Cardiac septum (tissue), 1 donor: ENCODE measurements at places on chromosomes 5 and 9. TPM values are rescaled to one million over a fixed set of nuclear protein-coding genes. Genes with fewer than 3 reads are reported as not detected.

- no peak for DNase-seq
Measured at GRCh38 chr5:7209658-7210057, 186.3 kb upstream of the ADCY2 start.

DNA sequence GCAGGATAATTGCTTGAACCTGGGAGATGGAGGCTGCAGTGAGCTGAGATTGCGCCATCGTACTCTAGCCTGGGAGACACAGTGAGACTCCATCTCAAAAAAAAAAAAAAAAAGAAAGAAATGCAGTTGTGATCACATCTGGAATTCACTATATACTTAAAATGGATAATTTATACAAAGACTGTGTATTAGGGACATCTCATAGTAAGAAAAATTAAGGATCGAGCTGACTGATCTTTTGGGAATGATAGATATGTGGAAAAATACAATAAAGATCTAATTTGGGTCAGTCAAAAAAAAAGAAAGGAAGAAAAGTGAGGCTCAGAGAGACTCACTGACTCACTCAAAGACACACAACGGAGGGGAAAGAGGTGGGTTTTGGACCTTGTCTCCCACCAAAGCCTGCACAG is 73.2 kb upstream of the STXBP1 start:
- no peak for DNase-seq

DNA sequence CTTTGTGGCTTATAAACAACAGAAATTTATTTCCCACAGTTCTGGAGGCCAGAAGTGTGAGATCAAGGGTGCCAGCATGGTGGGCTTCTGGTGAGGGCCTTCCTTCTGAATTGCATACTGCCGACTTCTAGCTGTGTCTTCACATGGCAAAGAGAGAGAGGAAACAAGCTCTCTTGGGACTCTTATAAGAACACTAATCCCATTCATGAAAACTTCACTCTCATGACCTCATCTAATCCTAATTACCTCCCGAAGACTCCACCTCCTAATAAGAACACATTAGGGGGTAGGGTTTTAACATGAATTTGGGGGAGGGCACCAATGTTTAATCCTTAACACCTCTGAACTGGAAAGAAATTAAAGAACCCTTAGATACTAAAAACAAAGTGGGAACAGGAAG is 75.9 kb upstream of the MINAR2 start:
- no peak for DNase-seq

DNA sequence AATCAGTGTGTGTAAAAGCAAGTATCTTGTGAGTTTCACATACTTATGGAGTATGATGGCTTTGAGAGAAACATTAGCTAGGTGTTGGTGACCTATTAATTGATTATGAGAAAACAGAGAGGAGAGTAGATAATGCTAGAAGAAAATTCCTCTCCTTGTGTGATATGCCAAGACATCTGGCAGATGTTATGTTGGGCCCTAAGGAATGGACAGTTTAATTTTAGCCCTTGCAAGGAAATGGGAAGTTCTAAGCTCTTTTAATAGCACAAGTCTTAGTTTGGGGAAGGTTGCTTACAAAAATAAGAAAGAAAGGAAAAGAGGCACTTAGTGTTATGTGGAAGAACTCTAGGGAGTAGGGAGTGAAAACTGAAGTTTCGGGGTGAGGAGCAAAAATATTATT is 5.1 kb downstream of the ZNF462 start:
- no peak for DNase-seq

GRCh38 chr9:106482733-106483132 is 380.2 kb upstream of the ZNF462 start:
- DNase-seq = no peak

GRCh38 chr5:140336388-140336787 is 10.0 kb downstream of the HBEGF start:
- DNase-seq = no peak

GRCh38 chr5:153456354-153456753 is 34.1 kb upstream of the GRIA1 start:
- DNase-seq = no peak

DNA sequence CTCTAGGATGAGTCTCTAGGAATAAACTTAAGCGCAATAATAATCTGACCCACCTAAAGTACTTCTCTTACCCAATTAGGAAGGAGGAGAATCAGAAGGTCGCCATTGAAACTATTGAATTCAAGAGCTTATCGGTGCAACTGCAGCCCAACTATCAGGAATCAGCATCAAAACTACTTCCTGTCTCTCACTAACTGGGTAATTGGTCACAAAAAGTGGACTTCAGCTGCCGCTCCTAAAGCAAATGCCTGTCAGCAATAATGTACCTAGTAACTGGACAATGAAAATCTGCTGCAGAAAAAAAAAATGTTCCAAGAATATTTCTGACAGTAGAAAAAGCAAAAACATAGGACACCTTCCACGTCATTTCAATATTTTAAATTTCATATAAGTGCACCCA is 3.3 kb downstream of the OR1L8 start:
- DNase-seq = no peak

GRCh38 chr5:5752844-5753243 is 330.4 kb downstream of the ICE1 start:
- no peak for DNase-seq

DNA sequence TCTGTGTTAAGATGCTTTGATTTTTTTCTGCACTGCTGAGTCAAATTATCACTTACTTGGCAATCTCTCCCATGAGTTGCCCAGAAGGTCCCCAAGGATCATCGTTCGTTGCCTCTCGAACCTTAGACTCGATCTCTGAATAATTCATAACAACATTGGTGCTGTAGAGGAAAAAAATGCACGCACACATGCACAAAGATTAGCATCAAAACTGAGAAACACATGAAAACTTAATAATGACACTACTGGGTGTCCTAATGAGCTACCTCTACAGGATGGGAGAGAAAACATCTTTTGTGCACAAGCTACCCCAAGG is 41.6 kb downstream of the CLINT1 start:
- DNase-seq = no peak

- DNase-seq = no peak
Measured at GRCh38 chr9:34123682-34124081, 2.8 kb downstream of the DCAF12 start.

DNA sequence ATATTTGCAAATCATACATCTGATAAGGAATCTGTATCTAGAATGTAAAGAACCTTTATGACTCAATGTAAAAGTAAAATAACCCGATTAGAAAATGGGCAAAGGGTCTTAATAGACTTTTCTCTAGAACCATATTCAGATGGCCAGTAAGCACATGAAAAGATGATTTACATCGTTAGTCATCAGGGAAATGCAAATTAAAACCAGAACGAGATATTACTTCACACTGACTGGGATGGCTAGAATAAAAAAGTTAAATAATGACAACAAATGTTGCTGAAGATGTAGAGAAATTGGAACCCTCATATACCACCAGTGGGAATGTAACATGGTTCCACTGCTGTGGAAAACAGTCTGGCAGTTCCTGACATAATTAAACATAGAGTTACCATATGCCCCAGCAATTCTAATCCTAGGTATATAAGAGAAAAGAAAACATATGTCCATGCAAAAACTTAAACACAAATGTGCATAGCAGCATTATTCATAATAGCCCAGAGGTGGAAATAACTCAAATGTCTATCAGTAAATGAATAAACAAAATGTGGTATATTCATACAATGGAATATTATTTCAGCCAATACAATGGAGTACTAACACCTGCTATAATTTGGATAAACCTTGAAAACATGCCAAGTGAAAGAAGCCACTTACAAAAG is 100.4 kb upstream of the MAMDC2 start:
- DNase-seq = no peak

- no peak for DNase-seq
Measured at GRCh38 chr5:16889972-16890519, 46.0 kb downstream of the MYO10 start.

DNA sequence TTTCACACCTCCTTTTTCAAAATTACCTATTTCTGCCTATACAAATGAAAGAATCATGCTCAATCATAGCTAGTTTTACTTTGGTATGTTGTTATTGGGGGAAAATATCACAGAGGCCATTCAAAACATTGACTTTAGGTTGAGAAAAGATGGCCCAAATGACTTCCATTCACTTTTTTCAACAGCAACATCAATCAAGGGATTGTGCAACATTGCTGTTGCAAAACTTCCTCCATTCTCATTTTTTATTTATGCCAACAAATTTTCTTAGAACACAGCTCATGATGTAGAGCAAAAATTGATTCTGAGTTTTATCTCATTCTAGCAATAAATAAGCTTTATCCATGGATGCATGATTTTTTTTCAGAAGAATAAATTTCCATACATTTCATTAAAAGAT is 93.6 kb upstream of the RORB start:
- DNase-seq = no peak

DNA sequence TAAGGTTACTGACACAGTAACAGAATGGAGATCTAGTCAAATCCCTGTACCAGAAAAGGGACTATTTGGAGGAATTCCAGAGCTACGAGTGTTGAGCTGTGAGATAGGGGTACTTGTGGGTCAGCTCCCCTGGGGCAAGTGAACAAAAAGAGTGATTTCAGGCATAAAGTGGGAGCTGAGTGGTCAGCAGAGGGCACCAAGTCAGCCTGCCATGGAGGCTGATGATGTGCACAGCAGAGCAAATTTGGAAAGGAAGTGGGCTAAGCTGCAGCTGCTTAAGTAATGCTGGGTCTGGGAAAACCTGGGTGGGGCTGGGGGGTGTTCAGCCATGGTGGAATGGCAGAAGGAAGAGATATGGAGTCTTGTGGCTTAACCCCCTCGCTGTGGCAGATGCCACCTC is 327.9 kb downstream of the NTRK2 start:
- DNase-seq = no peak

DNA sequence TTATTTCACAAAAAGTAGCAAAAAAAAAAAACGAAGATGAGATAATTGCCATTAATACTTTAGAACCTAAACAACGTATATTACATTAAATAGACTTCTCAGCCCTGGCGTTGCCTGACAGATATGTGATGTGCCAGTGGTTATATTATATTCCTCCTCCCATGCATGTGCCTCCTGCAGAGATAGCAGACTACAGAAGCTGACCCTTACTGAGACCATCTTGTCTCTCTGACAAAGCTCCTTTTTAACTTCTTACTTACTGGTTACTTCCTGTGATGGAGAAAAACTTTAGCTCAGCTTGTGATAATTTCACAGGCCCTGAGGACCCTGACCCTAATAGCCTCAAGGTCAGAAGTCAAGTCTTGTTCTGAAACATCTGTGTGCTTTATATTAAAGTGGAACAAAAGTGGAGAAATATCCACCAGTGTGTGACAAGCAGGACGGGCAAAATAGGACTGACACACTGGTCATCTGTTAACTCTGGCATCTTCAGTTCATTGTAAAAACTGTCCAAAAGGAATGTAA is 80.6 kb upstream of the POU5F2 start:
- DNase-seq = no peak

DNA sequence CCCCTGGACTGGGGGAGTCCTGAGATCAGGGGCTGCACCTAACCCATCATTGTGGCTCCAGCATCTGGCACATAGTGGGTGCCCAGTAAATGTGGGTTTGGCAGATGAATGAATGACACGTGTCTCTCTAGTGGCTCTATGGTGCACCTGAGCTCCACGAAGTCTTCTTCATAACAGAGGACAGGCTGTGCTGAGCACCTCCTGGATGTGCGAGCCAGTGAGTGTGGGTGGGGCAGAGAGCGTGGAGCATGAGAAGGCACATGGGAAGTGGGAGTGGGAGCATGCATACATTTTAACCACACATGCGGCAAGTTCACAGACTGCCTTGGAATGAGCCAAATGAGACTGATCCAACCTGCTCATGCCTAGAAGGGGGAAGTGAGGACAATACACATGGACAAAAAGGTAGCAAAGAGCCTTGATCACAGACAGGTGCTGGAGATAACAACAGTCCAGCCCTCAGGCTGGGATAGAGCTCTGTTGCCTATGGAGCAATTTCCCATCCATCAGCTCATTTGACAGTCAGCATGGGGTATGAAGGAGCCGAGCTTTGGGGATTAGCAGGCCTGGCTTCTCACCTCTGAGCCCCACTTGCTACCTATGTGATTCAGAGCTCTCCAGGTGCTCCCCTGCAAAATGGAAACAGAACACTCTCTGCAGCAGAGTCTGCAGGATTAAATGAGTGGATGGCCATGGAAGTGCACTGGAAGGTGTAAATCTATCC is 76.2 kb upstream of the TBC1D2 start:
- no peak for DNase-seq

- DNase-seq = no peak
Measured at GRCh38 chr9:98064623-98065392, 8.3 kb downstream of the NANS start.

GRCh38 chr5:51279983-51280706 is 103.1 kb upstream of the ISL1 start:
- no peak for DNase-seq

DNA sequence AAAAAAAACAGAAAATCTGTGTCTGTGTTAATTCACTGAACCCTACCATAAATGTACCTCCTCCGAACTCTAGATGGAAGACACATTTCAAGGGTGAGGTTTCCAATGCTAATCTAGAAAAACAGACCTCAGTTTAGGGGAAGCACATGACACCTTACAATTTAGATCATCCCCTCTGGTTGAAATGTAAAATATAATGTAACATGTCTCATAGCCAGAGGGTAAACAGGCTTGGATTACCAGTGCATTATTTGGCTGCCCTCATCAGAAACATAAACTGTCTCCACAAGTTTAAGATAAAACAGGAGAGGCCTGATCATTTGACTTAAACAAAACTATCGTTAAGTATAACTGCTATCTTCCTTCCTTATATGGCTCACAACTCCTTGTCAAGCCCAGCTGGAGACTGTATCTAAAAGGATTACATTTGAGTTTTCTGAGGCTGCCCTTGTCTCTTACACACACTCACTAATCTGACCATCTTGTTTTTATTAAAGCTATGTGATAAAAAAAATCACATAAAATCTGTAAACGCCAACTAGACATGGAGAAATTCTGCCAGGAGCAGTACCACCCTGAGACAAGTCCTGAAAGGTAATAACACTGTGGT is 105.7 kb downstream of the LURAP1L start:
- DNase-seq = no peak

- no peak for DNase-seq
Measured at GRCh38 chr9:109560470-109561132, 62.5 kb upstream of the PTPN3 start.

IFNA10 gene
- not detected for total RNA-seq

TICAM2 gene
- 2.0 TPM for total RNA-seq

TRAF1 gene
- total RNA-seq = 2.4 TPM

OR1N2 gene
- not detected for total RNA-seq

NTNG2 gene
- 7.7 TPM for total RNA-seq

CAVIN4 gene
- total RNA-seq = 102 TPM

KLF4 gene
- 19.8 TPM for total RNA-seq

TCERG1 gene
- total RNA-seq = 33.2 TPM

TYRP1 gene
- total RNA-seq = 102 TPM

STOM gene
- total RNA-seq = 191 TPM

MATR3 gene
- 170 TPM for total RNA-seq

PDE8B gene
- 5.7 TPM for total RNA-seq

CDH18 gene
- not detected for total RNA-seq

CEP120 gene
- 10.2 TPM for total RNA-seq

GRXCR2 gene
- 0.78 TPM for total RNA-seq
